Activated naive CD8-positive, alpha-beta T cell treated with anti-CD3 and anti-CD28 coated beads, Interleukin-2, amount 10 ng/mL, durations not matched to agents 7 days and 5 days (primary cell): ENCODE measurements at places on chromosomes 6 and 20. TPM values are rescaled to one million over a fixed set of nuclear protein-coding genes. Genes with fewer than 3 reads are reported as not detected.
A peak's percentile ranks its signal among the peaks of the same experiment; 100 is the strongest.

GRCh38 chr6:15628499-15629131, 34.2 kb downstream of the DTNBP1 start:
- H3K27ac ChIP-seq: no peak overlapping the region
- peaks cover 19% of the 10 kb centered on the region for H3K4me1 ChIP-seq
- H3K36me3 ChIP-seq: peaks cover 13% of the 10 kb centered on the region
- peaks cover 3% of the 10 kb centered on the region for H3K27me3 ChIP-seq
- H3K4me3 ChIP-seq: peak overlapping the region; percentile 57
- no peak for DNase-seq

LPA gene
- not detected for total RNA-seq

CLPSL2 gene
- total RNA-seq: not detected

DNA sequence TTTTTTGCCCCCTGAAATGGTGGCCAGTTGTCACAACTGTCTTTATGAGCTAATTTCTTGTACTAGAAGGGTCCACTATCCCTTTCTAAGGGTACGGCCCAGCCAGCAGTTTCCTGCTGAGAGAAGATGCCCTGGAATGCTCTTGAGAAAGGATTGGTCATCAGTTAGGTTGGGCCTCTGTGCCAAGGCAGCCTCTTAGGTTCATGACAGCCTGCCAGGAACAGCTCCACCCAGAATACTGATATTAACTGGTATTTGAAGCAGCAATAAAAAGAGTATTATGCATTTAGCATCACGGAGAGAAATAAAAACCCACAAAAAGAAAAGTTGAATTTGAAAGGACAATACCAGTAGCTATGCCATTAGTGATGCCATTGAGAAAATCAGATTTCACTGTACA, 9.0 kb upstream of the HINT3 start:
- no peak overlapping the region for H3K4me3 ChIP-seq
- peaks cover 15% of the 10 kb centered on the region for H3K27me3 ChIP-seq
- DNase-seq: no peak
- H3K36me3 ChIP-seq: no peaks in the 10 kb centered on the region

DNA sequence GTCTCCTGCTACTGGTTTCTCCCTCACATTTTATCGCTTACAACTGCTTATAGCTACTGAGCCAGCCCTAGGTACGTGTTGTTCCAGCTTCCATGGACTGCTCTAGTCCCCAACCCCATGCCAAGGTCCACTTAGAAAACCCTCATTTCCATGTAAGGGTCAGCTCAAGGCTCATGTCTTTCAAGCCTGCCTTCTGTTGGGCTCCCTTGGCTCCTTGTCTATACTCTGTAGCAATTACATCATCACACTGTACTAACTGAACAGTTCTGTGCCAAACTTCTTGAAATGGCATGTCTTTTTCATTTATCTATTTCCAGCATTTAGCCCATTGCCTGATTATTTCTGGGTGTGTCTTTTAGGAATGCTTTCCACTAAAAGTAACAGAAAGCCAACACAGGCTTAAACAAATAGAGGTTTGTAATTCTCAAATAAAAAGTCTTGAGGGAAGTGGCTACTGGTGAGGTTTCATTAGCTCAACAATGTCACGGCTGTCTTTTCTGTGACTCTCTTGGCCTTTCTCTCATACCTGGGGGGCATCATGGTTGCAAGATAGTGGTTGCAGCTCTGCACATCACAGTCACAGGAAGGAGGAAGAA, 317.6 kb downstream of the TPBG start:
- H3K36me3 ChIP-seq: no peaks in the 10 kb centered on the region
- H3K4me1 ChIP-seq: no peaks in the 10 kb centered on the region
- H3K27ac ChIP-seq: no peak overlapping the region
- no peak overlapping the region for H3K4me3 ChIP-seq
- no peaks in the 10 kb centered on the region for H3K27me3 ChIP-seq
- DNase-seq: no peak

DNA sequence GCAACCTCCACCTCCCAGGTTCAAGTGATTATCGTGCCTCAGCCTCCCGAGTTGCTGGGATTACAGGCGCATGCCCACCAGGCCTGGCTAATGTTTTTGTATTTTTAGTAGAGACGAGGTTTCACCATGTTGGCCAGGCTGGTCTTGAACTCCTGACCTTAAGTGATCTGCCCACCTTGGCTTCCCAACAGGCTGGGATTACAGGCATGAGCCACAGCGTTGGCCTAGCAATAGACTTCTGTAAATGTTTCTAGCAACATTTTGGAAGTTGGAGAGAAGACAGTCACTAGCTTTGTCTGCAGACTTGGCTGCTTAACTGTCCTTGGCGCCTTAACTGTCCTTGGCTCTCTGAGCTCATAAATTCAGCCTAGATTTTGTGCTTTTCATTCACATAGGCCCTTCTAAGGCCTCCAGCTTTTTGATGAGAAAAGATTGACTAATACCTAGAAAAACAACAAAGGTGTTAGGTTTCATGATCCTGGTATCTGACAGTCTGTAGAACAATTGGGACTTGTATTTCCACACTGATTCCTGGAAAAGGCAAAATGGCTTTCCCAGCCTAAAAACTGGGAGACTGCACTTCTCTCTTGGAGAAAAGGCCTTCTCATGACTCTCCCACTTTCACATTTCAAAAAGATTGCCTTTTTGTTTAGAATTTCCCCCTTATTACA, 49.7 kb downstream of the OR2B2 start:
- no peak for DNase-seq
- H3K36me3 ChIP-seq: peaks cover 3% of the 10 kb centered on the region
